ENCODE measurements at places on chromosomes 3 and 15.

DNA sequence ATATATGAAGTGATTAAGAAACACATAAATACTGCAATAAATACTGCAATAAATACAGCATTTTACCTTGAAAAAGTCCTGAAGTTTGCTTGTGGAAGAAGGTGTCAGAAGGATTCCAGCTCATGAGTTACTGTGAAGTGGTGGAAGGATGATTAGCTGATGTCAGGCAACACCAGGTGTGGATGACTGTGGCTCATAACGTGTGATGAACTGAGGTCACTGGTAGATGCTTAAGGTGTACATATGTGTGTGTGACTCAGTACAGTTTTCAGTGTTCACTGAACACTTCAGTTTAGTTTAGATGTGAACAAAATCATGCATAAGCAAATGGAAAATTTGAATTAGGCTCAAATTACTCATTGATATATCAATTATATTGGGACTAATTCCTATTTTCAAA, 1045.0 kb downstream of the NTRK3 start:
- no peak for DNase-seq

GRCh38 chr3:139935866-139936817, 1.2 kb downstream of the CLSTN2 start:
- DNase-seq: no peak

- no peak for DNase-seq
Observed at GRCh38 chr3:168847291-168847883, 751.7 kb upstream of the GOLIM4 start.

GRCh38 chr15:85024509-85025336, 43.1 kb downstream of the PDE8A start:
- no peak for DNase-seq

GRCh38 chr3:73743551-73743950, 118.8 kb upstream of the PDZRN3 start:
- DNase-seq: no peak

All from stimulated activated CD8-positive, alpha-beta memory T cell treated with anti-CD3 and anti-CD28 coated beads, Interleukin-2, amount 100 ng/mL, for 1 hour (primary cell).